Prostate gland (tissue), 2 donors: ENCODE measurements at places on chromosomes 4 and X. TPM values are rescaled to one million over a fixed set of nuclear protein-coding genes. Genes with fewer than 3 reads are reported as not detected.

GRCh38 chr4:145716661-145717200 lies 36.8 kb downstream of the C4orf51 start:
- H3K36me3 ChIP-seq: no peaks in the 10 kb centered on the region
- H3K27me3 ChIP-seq: no peaks in the 10 kb centered on the region
- no peak overlapping the region for H3K27ac ChIP-seq
- peaks cover 6% of the 10 kb centered on the region for H3K4me1 ChIP-seq

GRCh38 chr4:162707962-162708361 lies 458.7 kb downstream of the NAF1 start:
- H3K4me1 ChIP-seq: no peaks in the 10 kb centered on the region
- DNase-seq: no peak
- no peaks in the 10 kb centered on the region for H3K27me3 ChIP-seq
- no peak overlapping the region for H3K4me3 ChIP-seq

- H3K27ac ChIP-seq: no peak overlapping the region
- no peaks in the 10 kb centered on the region for H3K4me1 ChIP-seq
- H3K27me3 ChIP-seq: no peaks in the 10 kb centered on the region
- no peaks in the 10 kb centered on the region for H3K36me3 ChIP-seq
- DNase-seq: no peak
- H3K4me3 ChIP-seq: no peak overlapping the region
Measured at GRCh38 chrX:115582616-115583495, 21.9 kb downstream of the PLS3 start.

- H3K27me3 ChIP-seq: no peaks in the 10 kb centered on the region
- H3K27ac ChIP-seq: no peak overlapping the region
- H3K36me3 ChIP-seq: no peaks in the 10 kb centered on the region
- H3K4me3 ChIP-seq: no peak overlapping the region
Measured at GRCh38 chr4:176380352-176381157, 60.8 kb downstream of the SPCS3 start.

DNA sequence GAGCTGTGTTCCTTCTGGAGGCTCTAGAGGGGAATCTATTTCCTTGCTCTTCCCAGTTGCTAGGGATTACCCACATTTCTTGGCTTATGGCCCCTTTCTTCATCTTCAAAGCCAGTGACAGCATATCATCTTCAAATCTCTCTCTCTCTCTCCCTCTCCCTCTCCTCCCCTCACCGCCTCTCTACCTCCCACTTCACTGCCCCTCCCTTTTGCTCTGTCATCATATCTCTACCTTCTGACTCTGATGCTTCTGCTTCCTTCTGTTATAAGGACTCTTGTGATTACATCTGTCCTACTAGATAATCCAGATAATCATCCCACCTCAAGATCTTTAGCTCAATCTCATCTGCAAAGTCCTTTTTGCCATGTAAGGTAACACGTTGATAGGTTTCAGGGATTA lies 93.1 kb upstream of the TEX13D start:
- no peaks in the 10 kb centered on the region for H3K36me3 ChIP-seq
- H3K27me3 ChIP-seq: no peaks in the 10 kb centered on the region
- no peak overlapping the region for H3K4me3 ChIP-seq
- H3K27ac ChIP-seq: no peak overlapping the region
- no peaks in the 10 kb centered on the region for H3K4me1 ChIP-seq

DNA sequence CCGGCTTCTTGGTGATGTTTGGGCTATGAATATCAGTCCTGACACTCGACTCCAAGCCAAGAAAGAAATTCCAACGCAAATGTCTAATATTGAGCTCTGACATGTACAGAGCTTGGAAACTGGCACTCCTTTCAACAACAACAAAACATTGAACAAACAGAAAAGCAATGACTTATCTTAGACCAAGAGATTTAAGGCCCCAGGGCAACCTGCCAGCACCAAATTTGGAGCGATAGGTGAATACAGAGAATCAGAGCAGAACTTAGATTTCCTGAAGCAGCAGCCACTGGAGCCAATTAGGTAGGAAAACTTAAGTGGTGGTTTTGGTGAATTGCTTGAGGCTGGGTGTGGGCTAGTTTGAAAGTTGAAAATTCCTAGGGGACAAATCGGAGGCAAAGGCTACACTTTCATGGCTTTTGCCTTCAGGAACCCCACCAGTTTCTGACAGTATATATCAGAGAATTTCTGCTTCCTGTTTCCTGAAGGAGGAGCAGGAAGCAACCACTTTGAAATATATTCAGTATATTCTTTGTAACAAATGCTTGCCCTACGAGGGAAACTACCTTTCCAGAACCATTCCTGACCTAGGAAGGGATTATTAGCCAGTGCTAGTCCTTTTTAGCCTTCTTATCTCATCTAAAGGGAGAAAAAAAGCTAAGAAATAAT lies 10.1 kb upstream of the FMR1 start:
- H3K27me3 ChIP-seq: no peaks in the 10 kb centered on the region
- no peak for DNase-seq
- no peak overlapping the region for H3K27ac ChIP-seq
- H3K4me3 ChIP-seq: no peak overlapping the region
- no peaks in the 10 kb centered on the region for H3K4me1 ChIP-seq

- H3K27me3 ChIP-seq: no peaks in the 10 kb centered on the region
- no peaks in the 10 kb centered on the region for H3K4me1 ChIP-seq
- H3K27ac ChIP-seq: no peak overlapping the region
- no peaks in the 10 kb centered on the region for H3K36me3 ChIP-seq
- no peak overlapping the region for H3K4me3 ChIP-seq
- no peak for DNase-seq
Measured at GRCh38 chr4:173436149-173436579, 37.2 kb upstream of the SCRG1 start.

- H3K4me3 ChIP-seq: no peak overlapping the region
- H3K4me1 ChIP-seq: no peaks in the 10 kb centered on the region
- H3K27ac ChIP-seq: no peak overlapping the region
- no peaks in the 10 kb centered on the region for H3K36me3 ChIP-seq
- H3K27me3 ChIP-seq: no peaks in the 10 kb centered on the region
Measured at GRCh38 chr4:142312391-142312790, 533.7 kb downstream of the INPP4B start.

FAAH2 gene
- 40.2 TPM for total RNA-seq
